ENCODE measurements at places on chromosomes 6 and 20.

DNA sequence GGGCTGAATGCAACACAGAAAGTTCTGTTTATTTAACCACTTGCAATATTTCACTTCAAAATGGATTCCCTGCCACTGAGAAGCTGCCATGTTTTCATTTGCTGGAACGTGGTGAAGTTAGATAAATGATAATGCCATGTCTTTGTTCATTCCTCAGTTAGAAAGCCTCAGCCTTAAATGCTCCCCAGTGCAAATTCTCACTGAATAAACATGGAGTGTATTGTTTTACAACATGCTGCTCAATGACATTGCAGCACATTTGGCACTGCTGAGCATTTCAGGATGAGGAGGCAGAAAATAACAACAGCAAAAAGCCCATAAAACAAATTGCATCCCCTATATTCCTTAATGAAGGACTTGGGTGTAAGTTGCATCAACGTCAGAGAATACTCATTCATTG, 913.8 kb upstream of the FLRT3 start:
- DNase-seq = no peak

- DNase-seq = no peak
Observed at GRCh38 chr6:162620073-162620472, 107.5 kb downstream of the PRKN start.

DNA sequence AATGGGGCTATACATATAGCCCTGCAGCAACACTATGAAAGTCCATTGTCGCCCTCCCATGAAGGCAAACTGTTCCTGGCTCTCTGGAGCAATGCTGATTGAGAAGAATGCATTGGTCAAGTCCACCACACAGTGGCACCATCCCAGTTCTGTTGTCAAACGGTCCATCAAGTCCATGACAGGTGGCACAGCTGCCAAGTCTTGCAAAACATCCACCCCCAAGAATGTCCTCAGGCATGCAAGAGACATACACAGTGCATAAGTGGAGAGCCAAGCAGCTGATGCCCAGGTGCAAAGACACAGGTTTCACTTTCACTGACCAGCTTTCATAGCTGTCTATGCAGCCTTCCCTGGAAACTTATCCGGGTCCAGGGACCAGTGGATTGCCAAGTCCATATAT, 17.5 kb downstream of the ZNF391 start:
- no peak for DNase-seq

GRCh38 chr20:63712191-63712590, 4.4 kb downstream of the ZGPAT start:
- no peak for DNase-seq

- no peak for DNase-seq
Observed at GRCh38 chr6:133817460-133818047, 71.4 kb upstream of the TCF21 start.

DNA sequence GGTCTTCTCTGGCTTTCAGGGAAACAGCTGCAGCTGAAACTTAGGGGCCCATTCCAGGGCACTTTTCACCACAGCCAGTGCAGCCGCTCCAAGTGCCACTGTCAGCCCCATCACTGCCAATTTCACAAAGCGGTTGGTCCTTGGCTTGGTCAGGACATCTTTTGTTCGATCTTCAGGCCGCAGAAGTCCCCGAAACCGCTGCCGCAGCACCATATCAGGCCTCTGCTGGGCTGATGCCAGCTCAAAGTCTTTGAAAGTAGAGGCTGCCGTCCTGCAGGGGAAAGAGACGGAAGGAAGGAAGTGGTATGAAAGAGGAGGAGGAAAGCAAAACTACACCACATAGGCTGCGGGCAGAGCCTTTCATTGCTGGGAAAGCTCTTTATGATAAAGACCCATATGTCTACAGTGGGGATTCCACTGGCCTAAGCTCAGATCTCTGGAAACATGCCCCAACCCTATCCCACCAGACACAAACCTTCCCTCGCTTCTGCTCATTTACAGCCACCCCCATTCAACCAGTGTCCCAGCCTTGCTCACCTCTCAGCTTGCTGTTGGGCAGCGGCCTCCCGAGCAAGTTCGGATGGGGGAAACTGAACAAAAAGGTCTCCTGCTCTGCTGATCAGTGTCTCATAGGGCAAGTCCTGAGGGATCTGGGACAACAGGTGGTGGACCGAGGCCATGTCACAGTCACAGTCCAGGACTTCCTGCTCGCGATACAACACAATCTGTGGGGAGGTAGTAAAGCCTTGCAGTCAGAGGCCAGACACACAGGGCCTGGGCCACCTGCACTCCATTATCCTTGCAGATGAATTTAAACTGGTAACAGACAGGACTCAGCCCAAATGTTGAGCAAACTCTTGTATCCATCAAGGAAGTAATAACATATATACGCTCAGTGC, 23.5 kb downstream of the TBC1D20 start:
- no peak for DNase-seq
